Fibroblast of upper back skin (primary cell): ENCODE measurements at places on chromosomes 5 and 9.

DNA sequence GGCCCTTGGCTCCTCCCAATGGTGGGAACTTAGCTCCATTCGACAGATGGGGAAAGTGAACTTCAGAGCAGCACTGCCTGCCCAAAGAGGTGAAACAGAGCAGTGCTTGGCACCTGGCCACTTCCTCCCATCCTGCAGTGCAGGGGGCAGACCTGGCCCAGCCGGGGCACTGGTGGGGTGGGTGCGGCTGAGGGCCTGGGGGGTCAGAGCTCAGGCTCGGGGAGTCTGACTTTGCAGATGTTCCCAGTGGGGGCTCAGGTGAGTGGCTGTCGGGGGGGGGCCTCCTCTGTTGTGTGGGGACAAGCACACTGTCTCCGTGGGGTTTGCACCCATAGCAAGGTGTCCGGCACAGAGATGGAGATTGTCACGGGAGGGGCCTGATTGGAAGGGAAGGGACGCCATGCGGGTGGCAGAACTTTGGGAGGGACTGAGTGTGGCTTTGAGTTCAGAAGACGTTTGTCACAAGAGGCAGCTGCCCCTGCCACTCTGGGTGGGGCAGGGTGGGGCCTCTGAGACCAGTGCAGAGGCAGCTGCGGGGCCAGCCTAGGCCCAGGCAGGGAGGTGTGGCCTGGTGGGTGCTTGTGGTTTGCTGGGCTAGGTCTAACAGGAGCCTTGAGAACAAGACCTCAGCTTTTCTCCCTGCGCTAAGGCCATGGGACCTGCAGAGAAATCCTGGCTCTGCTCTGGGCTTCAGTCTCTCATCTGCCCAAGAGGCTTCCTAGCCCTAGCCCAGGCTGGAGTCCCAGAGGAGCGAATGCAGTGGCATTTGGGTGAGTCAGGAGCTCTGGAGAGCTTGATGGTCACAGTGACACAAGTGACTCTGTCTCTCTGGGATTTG is 2.5 kb downstream of the MYMK start:
- no peak for DNase-seq

GRCh38 chr5:174003795-174004194 is 14.8 kb downstream of the C5orf47 start:
- no peak for DNase-seq

- DNase-seq, result no peak
Measured at GRCh38 chr5:132813599-132814502, 749 bp downstream of the SOWAHA start.

DNA sequence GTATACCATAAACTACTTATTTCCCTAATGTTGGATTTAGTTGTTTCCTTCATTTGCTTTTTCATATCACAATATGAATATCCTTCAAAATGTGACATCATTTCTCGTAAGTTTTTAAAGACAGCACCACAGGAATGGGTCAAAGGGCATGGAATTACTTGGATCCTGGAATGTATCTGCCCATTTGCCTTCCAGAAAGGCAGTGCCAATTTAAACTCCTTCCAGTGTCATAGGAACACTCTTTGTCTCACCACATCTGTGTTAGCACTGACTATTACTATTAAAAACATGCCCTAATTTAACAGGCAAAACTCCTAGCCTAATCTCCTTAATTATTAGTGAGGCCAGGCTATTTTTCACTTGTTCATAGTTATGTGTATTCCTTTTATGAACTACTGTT is 58.0 kb downstream of the SPTLC1 start:
- no peak for DNase-seq

GRCh38 chr5:98942847-98943246 is 14.0 kb upstream of the CHD1 start:
- peak; percentile 14 for DNase-seq

DNA sequence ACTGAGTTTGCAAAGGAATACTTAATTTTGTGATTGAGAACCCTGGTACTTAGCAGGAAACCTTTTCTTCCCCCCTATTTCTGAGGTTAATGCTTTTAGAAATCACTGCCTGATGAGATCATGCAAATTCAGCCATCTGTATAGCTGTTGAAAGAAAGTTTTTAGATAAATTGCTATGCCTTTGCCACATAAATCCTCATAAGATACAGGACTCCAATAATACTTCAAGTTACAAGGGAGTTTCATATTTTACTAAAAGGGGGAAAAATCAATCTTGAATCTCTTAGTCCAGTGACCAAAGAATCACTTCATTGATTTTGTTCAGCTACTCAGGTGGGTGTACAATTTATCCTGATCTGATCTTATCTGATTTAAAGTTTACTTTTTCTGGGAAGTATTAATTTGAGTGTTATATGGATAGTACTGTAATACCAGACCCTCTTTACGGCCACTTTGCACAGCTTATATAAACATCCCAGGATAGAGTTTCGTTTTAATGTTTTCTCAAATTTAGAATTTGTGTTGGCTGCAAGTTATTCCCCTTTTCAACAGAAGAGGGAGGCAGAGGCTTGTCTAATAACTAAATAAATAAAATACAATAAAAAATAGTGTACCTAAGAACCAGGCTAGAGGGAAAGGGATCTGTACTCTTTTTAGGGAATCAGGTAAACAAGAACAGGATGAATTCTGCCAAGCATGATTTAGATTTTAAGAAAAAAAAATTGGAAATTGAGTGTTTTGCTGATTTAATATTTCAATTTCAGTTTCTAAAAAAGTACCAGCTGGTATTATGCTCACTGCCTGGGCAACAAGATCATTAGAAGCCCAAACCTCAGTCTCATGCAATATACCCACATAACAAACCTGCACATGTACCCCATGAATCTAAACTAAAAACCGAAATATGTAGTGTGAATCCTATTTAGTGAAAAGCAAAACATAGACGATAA is 69.1 kb downstream of the PSAT1 start:
- DNase-seq, result peak; percentile 29

GRCh38 chr5:51559921-51560658 is 176.8 kb downstream of the ISL1 start:
- no peak for DNase-seq

GRCh38 chr5:174084691-174085154 is 39.2 kb downstream of the NSG2 start:
- peak; percentile 32 for DNase-seq
